ENCODE measurements at places on chromosomes 2 and 18.

DNA sequence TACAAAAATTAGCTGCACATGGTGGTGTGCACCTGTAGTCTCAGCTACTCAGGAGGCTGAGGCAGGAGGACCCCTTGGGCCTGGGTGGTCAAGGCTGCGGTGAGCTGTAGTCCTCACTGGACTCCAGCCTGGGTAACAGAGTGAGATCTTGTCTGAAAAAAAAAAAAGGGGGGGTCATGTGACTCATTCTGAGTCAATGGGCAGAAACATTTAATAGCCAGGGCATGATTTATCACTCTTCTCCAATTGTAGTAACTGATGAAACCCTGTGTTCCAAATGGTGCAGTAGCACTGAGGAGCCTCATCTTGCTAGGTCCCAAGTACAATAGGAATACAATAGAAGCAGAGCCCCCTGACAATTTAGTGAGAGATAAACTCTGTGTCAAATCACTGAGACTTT is 78.9 kb upstream of the CCDC68 start:
- no peak for DNase-seq

DNA sequence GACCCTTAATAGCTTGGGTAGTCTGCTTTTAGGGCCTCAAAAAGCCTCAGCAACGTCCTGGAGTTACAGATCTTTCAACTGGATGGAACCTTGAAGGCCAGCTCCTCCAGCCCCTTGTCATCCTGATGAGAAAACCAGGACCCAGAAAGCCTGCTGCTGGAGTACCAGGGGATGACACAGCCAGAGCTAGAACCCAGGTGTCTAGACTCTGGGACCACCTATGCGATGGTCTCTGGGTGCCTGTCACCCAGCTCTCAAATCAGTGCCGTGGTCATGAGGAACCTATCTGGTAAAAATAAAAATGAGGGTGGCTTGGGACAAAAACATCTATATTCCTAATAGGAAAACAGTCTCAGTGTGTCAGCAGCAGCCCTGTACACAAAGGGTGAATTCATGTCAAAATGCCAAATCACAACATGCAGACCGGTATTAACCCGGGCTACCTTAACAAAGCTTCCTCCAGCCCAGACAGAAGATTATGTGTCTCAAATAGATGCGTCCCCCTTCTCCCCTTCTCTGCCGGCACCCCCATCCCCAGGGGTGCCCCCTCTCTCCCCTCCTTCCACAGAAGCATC is 28.5 kb downstream of the SMAD7 start:
- no peak for DNase-seq

DNA sequence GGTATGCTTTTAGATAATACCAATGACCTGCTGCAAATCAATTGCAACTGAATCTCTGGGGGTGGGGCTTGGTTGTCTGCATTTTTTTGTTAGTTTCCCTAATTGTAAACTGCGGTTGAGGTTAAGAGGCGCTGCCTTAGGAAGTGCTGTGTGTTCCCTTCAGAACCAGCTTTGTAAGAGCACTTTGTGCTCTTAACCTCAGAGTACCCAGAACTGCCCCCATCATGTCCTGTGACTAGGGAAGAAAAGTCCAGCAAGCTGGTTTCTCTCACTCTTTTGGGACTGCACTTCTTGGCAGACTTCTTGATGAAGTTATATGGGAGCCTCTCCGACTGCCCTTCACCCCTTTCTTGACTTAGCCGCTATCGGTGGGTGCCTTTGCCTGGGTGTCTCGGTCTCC is 245.5 kb upstream of the CXCR4 start:
- no peak for DNase-seq

DNA sequence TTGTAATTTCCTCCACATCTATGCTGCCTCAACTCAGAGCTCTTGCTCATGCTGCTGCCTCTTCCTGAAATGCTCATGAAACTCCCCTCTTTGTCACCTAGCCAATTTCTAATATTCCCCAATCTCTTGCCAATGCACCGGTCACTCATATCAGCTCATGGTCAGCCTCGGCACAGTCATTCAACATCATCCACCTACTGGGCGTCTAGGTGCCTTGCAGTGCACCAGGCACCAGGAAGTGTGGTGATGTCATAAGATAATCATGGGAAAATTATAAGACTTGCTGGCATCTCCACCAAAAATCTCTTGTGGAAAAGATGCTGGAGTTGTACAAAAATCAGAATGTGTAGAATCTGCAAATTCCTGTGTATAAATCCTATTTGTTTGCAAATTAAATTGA is 52.6 kb upstream of the RAB27B start:
- no peak for DNase-seq

DNA sequence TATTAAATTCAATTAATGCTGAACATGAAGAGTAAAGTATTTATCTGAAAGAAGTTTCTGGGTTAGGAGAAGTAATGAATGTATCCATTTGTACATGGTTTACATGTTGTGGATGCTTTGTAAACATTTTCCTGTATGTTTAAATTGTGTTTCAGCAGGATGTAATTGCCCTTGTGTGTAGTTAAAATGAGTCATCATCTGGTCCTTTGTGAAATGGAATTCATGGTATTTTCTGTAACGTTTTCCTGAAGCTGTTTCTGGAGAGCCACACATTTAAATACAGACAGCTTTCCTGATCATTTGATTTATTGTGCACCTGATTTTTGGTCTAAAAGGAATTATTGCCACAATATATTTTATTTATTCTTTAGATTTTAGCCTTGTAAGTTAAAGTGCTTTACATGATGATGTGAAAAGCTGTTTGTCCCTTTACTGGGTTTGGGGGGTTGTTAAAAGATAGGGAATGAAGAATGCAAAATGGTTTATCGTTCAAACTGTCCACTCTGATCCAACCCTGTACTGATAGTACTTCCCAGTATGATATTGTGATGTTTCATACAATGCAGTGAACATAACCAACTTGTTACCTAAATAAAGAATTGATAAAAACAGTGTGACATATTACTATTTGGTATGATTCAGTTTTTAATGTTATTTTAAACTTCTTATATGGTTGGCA is 41.7 kb upstream of the SLC3A1 start:
- DNase-seq: no peak

- no peak for DNase-seq
These were observed 31.4 kb upstream of the CASP8 start for GRCh38 chr2:201228912-201229290.

DNA sequence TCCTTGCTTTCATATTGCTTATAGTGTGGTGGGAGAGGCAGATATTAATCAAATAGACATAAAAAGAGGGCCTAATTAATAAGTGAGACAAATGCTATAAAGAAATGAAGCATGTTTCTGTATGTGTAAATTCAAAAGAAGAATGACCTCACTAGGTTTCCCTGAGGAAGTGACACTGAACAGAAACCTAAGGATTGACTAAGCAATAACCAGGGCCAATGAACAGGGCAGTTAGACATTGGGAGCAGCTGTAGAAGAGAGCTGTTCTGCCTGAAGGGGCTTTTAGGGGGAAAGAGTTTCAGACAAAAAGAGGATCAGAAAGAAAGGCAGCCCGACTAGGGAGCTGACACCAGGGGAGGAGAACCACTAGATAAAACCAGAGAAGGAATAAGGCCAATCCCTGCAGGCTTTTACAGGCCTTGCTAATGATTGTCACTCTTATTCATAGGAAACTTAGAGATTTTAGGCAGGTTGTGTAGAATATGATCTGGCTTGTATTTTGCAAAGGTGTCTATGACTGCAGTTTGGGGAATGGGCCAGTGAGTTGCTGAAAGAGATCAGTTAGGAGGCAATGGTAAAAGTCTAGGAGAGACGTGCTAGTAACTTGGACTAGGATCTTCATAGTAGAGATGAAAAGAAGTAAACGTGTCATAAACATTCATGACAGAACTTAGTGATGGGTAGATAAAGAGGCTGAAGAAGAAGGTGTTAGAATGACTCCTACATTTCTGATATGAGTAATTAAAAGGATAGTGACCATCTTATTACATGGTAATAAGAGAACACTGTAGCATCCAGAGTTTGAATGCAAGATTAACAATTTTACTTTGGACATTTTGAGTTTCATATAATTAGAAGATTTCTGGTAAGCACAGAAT is 26.8 kb upstream of the NABP1 start:
- DNase-seq: no peak

DNA sequence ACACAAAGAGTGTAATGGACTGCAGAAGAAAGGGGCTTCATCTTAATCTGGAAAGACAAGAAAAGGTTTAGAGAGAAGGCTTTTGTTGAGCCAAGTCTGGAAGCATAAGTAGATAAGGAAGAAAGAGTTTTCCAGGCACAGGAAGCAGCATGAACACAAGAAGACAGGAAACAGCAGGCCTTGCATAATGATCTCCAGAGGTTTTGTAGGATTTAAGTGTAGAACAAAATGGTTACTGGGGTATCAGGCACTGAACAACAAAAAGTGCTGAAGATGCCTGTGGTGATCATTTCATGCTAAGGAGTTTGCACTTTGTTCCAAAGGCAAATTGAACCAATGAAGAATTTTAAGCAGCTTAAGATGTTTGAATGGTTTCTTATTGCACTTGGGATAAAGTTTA is 281.6 kb upstream of the TANK start:
- no peak for DNase-seq
